ENCODE measurements at places on chromosomes 4 and X.

DNA sequence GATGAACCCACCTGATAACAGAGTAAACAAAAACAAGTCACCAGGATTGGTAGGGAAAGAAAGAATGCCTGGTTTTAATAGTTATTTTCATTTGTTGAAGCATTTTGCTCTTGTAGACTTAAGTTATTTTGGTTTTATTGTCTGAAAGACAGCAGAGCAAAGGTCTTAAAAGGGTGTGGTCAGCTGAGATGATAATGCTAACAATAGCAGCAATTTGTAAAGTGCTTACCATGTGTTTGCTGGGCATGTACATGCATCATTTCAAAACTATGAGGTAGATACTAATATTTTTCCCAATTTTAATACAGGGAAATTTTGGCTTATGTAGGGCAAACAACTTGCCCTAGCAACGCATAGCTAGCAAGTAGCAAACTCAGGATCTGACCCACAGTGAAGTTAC, 46.8 kb upstream of the SLC10A4 start:
- DNase-seq = no peak

DNA sequence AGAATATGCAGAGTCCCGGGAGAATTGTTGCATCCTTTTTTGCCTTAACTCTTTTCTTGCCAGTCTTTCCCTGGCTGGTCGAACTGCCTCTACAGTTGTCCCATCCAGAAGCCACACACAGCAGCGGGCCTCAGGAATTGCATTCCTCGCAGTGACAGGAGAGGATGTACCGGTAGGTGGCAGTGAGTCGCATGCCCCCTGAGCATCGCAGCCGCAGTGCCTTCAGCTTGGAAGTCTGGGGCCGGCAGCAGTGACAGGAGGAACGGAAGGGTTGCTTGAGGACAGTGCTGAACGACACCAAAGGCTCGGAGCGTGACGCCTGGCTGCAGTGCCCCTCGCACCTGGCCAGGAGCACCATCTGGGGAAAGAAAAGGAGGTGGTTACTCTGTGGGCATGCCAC, 23.5 kb downstream of the NDP start:
- peak; percentile 2 for DNase-seq

DNA sequence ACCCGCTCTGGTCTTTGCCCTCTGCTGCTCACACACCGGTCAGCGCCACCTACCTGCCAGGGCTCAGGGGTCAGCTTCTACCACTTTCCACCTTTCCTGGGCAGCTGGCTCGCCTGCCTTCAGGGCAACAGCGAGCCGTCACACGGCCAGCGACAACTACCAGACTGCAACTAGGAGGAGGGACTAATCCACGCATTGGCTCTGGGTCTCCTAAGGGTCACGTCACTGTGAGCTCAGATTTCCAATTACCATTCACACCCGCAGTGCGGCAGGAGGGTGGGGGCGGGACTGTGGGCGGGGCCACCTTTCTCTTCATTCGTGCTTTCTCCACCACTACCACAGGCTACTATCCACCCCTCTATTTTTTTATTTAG, at the start of gene BEX5:
BEX5 (minus strand) TSS at position 172 of the 374 bp plus-strand sequence. CDS start 1,712 bp downstream, outside the sequence.
- DNase-seq = no peak

GRCh38 chr4:26936284-26937065, 75.8 kb downstream of the STIM2 start:
- no peak for DNase-seq

DNA sequence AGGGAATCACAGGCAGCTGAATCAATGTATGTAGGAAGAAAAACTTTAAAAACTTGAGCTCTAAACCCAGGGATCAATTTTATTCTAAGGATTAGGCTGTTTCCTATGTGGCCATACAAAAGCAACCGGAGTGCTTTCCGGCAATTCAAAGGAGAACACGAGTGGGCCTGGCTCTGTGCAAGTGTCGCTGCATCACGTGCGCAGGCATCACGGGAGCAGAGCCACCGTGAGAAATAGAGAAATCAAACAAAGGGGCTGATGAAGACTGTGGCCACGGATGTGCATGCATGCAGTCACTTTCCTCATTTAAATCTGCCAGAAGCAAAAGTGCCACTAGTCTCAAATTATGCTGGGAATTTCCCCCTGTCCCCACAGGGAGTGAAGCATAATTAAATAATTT, 196.9 kb downstream of the NSUN7 start:
- DNase-seq = no peak

DNA sequence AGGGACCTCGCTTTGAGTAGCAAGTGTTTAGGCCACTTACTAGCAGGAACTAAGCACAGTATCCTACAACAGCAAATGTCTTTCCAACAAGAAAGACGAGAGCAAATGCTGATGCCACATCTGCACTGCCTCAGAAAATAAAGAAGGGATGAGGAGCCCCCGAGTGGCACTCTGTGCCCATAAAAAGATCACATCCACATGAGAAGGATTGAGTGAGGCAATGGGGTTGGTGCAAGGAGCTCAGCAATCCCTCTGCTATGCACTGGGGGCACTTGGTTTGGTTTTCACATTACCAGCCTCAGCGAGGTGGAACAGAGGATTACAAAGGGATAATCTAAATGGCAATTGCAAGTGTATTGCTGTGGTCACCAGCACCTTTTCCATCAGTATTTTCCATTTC, 252.8 kb upstream of the SLC7A11 start:
- DNase-seq = no peak

DNA sequence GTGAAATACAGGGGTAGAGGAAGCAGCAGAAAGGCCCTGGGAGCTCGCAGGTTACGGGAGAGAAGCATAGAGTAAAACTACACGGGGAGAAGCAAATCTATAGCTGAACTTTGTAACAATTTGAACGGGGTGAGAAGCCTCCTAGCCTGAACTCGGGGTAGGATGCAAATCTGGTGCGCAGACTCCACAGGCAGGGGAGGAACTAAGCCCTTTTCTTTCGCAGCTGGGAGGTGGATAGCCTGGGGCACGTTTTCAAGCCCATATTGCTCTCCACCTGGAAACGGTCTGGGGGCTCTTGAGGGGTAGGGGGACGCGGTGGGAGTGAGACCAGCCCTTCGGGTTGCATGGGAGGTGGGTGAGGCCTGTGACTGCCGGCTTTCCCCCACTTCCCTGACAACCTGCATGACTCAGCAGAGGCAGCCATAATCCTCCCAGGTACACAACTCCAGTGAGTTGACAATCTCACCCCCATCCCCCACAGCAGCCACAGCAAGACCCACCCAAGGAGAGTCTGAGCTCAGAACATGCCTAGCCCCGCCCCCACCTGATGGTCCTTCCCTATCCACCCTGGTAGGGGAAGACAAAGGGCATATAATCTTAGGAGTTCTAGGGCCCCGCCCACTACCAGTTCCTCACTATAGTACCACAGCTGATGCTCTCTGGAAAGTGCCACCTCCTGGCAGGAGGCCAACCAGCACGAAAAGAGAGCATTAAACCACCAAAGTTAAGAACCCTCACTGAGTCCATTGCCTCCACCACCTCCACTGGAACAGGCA, 29.9 kb downstream of the SOWAHB start:
- DNase-seq = no peak

DNA sequence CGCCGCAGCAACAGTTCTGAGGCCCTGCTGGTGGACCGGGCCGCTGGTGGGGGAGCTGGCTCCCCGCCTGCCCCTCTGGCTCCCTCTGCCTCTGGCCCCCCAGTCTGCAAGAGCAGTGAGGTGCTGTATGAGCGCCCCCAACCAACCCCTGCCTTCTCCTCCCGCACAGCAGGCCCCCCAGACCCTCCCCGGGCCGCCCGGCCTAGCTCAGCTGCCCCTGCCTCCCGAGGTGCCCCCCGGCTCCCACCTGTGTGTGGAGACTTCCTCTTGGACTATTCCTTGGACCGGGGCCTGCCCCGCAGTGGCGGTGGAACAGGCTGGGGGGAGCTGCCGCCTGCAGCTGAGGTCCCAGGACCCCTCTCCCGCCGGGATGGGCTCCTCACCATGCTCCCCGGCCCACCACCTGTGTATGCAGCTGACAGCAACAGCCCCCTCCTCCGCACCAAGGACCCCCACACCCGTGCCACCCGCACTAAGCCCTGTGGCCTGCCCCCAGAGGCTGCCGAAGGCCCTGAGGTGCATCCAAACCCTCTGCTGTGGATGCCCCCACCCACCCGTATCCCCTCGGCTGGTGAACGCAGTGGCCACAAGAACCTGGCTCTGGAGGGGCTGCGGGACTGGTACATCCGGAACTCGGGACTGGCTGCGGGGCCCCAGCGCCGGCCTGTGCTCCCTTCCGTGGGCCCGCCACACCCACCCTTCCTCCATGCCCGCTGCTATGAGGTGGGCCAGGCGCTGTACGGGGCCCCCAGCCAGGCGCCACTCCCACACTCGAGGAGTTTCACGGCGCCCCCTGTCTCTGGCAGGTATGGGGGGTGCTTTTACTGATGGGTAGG, 6.3 kb downstream of the PRAF2 start:
- DNase-seq = no peak

DNA sequence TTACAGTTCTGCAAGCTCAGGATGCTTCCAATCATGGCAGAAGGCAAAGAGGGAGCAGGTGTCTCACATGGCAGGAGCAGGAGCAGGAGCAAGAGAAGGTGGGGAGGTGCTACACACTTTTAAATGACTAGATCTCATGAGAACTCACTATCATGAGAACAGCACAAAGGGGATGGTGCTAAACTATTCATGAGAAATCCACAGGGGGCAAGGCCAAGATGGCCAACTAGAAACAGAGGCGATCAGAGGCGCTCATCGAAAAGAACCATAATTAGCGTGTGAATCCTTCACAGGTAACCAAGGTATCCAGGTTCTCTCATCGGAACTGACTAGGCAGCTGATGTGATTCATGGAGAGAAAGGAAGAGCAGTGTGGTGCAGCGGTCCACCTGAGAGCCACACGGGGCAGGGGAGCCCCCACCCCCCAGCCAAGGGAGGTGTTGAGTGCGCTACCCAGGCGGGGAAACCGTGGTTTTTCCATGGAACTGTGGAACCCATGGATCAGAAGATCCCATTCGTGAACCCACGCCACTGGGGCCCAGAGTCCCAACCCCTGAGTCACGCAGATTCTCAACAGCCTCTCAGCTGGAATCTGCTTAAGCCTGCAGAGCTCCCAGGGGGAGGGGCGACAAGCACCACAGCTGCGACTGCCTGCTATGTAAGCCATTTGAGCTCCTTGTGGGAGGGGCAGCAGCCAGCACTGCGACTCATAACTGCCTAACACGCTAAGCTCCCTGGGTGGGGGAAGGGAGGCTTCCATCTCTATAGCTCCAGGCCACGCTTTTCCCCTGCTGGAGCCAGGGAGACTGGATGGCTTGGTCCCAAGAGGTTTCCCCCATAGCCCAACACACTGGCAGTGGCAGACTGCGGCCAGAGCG, 46.7 kb downstream of the FGF16 start:
- DNase-seq = no peak

- DNase-seq = no peak
These were observed 120.0 kb upstream of the SORBS2 start for GRCh38 chr4:185931986-185932385.

GRCh38 chr4:147901388-147901787, 169.5 kb downstream of the ARHGAP10 start:
- DNase-seq = no peak

DNA sequence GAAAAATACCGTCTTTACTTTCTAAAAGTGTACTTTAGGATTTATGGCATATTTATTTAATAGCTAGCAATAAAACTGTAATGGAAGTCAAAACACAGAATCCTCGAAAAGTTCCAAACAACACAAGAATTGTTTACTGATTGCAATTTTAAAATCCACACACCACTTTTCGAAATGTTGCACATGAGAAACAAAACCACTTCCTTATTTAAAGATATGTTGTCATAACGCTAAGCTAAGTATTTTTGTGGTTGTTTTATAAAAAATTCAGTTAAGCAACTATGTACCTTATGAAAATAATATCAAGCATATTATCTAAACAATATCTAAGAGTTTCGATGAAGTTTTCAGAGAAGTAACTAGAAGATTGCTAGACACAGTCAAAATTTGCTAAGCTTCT, 344 bp downstream of the TMPRSS11D start:
- no peak for DNase-seq

DNA sequence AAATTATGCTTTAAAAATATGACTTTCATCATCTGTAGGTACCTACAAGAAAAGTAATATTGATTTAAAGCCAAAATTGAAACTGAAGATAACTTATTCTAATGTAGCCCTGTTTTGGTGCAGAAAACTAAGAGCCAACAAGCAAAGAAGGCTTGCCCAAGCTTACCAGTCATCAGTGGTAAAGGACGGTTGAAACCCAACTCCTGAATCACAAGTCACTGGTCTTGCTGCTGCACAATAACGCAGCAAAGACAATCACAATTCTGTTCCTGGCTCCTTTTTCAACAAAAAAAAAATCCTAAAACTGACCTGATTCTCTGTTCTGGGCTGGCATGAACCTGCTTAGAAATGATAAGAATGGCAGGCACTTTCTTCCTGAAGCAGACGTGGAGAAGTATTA, 34.5 kb downstream of the WDFY3 start:
- DNase-seq = no peak

GRCh38 chr4:128462103-128462783, 174.6 kb upstream of the PGRMC2 start:
- DNase-seq = no peak

- no peak for DNase-seq
These were observed 1250.7 kb downstream of the RAPGEF2 start for GRCh38 chr4:160353548-160353947.

DNA sequence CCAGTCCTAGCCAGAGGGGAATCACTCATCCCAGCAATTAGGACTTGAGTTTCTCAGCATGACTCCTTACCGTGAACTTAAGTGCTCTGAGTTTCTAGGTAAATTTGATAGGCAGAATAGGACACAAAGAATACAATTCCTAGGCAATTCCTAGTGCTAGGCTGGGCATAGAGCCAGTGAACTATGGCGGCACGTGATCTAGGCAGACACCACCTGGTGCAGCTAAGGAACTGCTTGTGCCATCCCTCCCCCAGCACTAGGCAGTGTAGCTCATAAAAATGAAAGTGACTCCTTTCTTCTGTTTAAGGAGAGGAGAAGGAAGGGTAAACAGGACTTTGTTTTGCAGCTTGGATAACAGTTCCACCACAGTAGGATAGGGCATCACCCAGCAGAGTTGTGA, 736.3 kb upstream of the PCDH7 start:
- DNase-seq = no peak

GRCh38 chrX:118525174-118525730, 29.6 kb downstream of the DOCK11 start:
- DNase-seq = no peak

- DNase-seq = no peak
These were observed 198.9 kb upstream of the LDB2 start for GRCh38 chr4:17097362-17097761.

GRCh38 chr4:84498203-84498934, 723 bp downstream of the NKX6-1 start:
- DNase-seq = no peak

DNA sequence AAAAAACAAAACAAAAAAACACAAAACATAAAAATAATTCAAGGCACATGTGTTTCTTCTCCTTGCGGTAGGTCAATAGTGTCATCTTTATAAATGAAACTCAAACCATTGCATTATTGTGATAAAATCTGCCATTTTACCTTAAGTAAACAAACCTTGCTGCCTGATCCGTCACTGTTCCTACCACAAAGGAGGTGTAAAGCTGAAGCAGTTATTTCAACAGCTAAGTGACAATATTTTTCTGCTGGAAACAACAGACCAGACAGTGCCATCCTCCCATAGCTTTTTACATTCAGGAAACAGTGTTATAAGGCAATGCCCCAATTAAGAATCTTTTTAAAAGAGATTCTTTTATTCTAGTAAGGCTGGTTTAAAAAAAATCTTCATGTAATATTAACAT, 242.7 kb downstream of the PPP1R2C start:
- no peak for DNase-seq
